Stimulated activated CD4-positive, alpha-beta T cell treated with anti-CD3 and anti-CD28 coated beads, Interleukin-1b, Interleukin-23, amount 100 ng/mL, for 4 hours (primary cell): ENCODE measurements at places on chromosomes 3 and 15.

DNA sequence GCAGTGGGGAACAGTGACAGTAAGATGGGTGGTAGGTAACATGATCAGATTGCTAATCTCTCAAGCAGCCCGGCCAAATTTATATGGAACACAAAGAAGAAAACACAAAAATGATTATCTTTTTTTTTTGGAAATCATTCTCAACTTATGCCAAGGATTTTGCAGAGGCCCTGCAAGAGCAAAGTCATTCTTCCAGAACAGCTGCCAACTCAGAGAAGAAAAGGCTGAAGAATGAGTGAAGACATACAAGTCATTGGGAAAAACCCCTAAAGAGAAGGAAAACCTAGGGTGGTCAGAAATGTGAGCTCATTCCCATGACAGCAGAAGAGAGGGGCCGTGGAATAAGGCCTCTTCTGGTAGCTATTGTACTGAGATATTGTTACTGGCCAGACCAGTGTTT, 246.7 kb downstream of the SHOX2 start:
- no peak for DNase-seq

DNA sequence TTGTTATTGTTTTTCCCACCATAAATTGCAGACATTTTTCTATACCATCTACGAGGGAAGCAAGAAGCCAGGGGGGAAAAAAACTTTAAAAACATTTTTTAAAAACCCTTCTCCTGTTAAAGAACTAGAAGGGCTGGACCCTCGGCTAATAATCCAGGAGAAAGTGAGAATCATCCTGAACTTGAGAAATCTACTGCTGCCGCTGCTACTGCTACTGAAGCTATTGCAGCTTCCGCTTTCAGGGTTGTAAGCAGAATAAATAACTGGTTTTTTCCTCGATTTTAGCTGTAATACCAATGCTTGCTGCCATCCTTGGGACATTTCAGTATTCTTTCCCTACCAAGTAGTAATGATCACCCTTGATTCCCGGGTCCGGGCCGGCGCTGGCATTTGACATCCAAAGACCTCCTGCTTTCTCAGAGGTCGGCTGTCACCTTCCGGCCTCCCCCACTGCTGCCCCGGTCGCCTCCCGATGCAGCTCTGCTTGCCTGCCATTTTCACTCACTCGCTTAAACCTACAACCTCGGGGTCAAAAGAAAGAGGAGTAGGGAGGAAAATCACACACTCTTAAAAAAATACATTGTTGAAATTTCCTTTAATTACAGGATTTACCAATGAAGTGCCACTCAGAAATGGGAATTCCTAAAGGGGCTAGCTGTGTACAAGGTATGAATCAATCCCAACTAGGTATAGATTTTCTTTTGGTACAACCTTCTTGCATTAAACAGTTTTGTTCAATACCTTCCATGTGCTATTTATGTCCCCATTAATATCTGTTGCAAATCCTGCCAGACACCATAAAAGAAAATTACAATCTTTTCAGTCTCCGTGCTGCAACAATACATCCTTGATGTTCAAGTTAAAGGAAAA, 674 bp upstream of the MECOM start:
- no peak for DNase-seq

DNA sequence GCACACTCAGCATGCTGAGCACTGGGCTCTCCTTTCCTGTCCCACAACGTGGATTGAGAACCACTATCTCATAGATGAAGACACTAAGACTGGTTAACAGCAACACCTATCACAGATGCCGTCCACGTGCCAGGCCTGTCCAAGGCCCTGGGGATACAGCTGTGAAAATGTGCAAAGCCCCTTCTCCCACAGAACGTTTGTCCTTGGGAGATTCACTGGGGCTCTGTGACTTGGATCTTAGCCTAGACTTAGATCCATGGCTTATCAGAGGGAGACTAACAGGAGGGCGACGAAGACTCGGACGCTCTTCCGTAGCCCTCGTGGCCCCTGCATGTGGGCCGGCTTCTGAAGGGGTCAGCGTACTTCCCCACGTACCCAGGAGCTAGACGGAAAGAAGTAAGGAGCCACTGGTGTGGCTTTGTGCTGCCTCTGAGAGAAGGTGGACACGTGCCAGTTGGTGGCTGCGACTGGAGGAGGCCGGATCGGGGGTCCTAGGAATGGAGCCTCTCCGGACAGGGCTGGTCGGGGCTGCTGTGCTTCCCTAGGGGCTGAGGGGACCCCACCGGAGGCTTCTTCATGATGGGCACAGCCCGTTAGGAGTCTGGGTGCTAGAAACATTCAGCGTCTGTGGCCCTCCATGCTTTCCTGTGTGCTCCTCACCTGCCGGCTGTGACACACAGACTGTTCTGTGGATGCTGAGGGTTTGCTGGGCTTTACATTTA, 964 bp downstream of the NRROS start:
- DNase-seq = no peak

DNA sequence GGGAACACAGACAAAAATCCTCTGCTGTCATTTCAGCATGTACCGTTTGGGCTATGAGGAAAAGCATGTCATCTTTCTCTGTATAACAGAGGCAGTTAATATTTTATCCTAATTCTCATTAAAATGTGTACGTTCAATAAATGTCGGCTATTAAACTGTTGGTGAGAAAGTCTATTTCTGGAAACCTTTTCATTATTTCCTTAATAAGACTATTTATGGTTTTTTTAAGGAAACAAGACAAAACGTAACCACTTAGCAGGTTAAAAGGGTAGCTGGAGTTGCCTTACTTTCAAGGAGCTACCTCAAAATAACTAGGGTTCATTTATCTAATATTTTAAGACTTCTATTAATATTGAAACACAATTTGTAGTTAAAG, 1.8 kb upstream of the STT3B start:
- no peak for DNase-seq

DNA sequence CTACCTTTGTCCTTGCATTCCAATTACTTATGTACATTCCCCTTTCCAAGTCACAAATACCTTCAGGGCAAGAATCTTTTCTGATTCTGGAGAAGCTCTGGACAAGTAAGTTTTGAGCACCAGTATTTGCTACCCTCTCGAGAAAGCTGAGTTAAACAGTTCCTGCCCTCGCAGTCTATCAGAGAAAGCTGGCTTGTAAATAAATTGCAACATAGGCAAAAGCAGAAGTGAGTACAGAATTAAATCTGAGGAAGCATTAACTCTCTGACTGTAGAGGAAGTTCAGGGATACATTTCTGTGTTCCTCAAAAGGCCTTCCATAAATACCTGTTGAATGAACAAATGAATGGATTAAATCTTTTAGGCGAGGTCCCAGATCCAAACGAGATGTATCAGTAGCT, 1.2 kb downstream of the OSBPL11 start:
- no peak for DNase-seq

DNA sequence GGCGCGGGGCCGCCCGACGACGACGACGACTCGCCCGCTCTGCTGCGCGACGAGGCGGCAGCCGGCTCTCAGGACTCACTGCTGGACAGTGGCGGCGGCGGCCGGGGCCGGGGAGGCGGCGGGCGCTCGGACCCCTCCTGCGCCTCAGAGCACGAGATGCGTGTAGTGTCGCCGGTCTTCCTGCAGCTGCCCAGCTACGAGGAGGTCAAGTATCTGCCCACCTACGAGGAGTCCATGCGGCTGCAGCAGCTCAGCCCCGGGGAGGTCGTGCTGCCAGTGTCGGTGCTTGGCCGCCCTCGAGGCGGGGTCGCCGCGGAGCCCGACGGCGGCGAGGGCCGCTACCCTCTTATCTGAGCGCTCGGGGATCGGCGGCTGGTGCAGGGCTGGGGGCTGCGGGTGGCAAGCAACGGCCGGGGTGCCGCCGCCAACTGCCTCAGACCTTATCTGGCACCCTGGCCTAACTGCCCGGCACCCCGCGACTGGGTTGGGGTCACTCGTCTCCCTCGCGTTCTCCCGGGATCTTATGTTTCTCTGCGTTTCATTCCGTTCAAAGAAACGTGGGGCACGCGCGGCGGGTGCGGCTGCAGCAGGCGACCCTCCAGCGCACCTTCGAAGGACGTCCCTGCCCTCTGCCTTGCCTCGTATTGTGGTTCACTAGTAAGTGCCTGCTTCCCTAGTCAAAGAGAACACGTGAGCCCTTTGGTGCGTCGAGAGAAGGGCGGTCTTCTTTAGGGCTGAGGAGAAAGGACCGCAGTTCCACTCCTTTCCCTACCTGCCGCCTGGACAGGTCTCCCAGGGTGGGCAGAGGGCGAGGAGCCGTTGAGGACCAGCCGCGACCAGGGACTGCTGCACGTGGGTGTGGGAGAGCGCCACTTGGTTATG, 1.0 kb downstream of the C3orf80 start:
- DNase-seq = no peak

GRCh38 chr15:69685512-69686452, 233.2 kb downstream of the RPLP1 start:
- DNase-seq = no peak
